ENCODE measurements at places on chromosomes 12 and 14.

DNA sequence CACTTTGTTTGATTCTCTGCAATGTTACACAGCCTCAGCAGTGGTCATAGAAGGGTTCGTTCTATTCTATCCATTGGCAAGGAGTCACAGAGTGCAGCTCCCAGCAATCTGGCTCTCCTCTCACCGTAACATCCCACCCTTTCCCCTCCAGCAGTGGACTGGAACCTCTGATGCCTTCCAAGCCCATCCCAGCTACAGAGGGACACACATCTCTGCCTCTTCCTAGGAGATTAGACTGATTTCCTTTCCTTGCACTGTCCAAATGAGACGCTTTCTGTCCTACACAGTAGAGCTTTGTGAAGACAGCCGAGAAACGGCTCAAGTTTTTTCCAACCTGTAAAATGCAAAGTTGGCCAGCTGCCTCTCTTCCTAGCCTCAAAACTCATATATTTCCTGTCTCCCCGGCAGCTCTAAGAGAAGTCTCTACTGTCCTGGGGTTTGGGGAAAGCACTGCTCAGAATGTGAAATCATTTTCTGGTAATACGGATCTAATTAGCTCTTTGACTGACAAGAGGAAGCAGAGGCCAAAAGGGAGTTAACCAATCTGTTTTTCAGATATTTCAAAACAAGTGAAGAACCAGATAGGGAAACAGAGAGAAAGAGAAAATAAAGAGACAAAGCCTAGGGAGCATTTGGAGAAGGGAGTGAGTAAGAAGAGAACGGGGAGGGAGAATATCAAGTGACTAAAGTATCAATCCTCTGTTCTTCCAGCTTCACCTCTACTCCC, 516 bp downstream of the NINJ2 start:
- DNase-seq: no peak

DNA sequence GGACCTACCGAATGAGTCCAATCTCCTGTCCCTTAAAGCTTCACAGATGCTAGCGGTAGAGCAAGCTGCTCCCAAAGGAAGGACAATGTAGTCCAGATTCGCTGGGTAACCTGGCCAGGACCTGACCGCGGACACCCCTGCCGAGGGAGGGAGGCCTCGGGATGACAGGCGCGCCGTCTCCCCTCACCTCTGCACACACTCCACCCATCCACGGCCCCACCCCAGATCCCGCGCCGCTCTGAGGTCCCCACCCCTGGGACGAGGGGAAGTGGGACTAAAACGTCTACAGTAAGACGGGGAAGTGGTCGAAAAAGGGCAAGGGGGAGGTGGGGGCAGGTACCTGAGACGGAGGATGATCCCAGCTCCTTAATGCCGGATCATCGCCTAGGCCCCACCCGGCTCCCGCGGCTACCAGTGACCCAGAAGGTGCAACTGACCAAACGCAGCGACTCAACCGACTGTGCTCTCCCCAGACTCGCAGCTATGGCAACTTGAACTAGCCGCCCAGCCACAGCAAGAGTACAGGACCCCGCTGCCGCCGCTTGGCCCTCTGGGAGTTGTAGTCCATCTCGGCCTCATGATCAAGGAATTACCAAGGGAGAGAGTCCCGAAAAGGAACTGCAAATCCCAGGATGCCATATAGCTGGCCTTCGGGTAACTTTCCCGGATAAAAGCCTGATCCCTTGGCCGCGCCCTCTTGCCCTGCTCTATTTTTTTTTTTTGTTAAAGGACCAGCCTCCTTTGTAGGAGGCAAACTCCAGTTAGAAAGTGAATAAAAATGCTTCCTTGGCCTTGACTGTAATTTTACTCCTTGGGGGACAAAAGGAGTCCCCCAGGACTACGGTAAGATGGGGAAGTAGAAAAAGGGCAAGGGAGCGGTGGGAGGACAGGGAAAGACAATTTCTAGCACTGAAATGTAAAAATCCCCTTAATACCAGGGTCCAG, at the start of gene CEP128:
TSS of gene CEP128 (minus strand) at position 498 of the 945 bp plus-strand sequence.
- peak; percentile 91 for DNase-seq

DNA sequence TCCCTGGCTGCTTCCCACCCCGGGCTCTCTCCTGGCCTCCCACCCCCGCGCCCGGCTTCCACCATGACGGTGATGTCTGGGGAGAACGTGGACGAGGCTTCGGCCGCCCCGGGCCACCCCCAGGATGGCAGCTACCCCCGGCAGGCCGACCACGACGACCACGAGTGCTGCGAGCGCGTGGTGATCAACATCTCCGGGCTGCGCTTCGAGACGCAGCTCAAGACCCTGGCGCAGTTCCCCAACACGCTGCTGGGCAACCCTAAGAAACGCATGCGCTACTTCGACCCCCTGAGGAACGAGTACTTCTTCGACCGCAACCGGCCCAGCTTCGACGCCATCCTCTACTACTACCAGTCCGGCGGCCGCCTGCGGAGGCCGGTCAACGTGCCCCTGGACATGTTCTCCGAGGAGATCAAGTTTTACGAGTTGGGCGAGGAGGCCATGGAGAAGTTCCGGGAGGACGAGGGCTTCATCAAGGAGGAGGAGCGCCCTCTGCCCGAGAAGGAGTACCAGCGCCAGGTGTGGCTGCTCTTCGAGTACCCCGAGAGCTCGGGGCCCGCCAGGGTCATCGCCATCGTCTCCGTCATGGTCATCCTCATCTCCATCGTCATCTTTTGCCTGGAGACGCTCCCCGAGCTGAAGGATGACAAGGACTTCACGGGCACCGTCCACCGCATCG, 1.8 kb downstream of the KCNA1 start:
- DNase-seq: no peak

DNA sequence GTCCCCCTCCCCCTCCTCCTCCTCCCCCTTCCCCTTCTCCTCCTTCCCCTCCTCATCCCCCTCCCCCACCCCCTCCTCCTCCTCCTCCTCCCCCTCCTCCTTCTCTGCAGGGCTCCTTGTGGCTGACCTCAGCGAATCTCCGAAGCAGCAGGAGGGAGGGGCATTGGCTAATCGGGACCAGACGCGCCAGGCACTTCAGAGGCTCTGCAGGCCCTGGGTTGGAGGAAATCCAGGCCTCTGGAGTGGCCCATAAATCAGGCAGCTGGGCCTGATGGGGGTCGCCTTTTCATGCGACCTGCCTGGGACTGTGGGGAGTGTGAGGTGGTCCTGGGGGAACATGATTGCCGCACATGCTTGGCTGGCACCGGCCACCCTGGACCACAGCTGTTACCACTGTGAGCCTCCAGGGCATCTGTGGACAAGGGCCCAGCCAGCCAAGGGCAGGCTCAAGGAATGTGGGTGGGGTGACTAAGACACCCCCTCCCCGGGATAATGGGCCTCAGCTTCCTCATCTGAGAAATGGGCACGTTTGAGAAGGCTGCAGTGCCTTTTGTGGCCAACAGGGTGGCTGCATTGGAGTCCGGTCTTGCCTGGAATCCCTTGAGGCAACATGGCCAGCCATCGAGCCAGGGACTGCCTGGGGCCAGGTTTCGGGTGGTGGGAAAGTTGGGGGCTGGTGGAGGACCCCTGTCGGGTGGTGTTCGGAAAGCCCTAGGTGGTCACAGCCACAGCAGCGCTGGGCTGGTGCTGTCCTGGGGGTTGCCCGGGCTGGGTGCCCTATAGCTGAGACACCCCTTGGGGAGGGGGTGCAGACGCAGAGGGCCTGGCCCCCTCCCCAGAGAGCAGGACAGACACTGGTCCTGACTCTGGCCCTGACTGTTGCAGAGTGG, 12.0 kb downstream of the KIF26A start:
- DNase-seq: no peak

GRCh38 chr12:62919838-62920237, 15.1 kb downstream of the PPM1H start:
- DNase-seq: no peak

- DNase-seq: peak; percentile 49
These were observed 110.4 kb downstream of the ZFP36L1 start for GRCh38 chr14:68682166-68683103.

GRCh38 chr12:124913474-124914391, 717 bp downstream of the UBC start:
- peak; percentile 94 for DNase-seq

DNA sequence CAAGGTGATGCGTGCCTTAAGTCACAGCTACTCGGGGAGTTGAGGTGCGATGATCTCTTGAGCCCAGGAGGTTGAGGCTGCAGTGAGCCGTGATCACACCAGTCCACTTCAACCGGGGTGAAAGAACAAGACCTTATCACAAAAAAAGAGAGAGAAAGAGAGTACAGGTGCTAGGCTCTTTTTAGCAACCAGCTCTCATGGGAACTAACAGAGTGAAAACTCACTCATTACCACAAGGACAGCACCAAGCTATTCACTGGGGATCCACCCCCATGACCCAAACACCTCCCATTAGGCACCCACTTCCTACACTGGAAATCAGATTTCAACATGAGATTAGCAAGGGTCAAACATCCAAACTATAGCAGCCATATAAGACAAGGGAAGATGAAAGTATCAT, 164.2 kb downstream of the NDUFA12 start:
- no peak for DNase-seq

- DNase-seq: no peak
These were observed 22.6 kb upstream of the PKP2 start for GRCh38 chr12:32918890-32919801.

GRCh38 chr12:7282844-7283243, 21.0 kb upstream of the ACSM4 start:
- DNase-seq: no peak

DNA sequence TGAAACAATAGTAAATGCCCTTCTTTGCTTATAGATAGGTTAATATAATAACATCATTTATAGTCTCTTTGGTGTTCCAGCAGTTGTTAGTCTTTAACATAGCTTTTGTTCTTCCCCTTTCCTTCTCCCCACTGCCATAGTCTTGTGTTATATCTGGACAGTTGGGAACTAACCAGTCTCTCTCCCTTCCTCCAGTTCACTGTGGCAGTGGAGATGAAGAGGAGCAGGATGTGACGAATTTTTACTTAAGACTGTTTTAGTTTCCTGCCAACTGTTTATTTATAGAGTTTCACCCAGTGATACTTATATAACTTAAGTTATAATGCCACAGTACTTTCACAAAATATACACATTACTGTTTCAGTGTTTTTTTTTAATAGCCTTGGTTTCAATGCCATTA, 277.4 kb downstream of the PDZRN4 start:
- DNase-seq: no peak

DNA sequence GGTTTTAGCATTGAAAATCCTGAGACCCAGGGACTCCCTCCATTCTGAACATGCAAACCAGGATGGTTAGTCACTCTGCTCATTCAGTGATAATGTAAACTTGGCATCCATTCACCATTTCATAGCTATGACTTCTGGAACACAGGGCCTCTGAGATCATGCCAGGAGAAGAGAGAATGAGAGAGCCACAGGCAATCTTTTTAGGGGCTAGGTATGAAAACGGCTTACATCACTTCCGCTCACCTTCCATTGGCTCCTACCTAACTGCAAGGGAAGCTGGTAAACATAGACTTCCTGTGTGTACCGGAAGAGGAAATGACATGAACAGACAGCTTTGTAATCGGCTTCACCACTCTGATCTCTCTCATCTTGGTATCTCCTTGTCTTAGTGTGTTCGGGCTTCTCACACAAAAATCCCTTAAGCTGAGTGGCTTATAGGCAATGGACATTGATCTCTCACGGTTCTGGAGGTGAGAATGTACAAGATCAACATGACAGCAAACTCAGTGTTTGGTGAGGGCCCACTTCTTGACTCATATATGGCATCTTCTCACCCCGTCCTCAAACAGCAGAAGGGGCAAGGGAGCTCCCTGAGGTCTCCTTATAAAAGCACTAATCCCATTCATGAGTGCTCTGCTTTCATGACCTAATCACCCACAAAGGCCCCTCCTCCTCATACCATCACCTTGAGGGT, 465.9 kb upstream of the TBX3 start:
- no peak for DNase-seq

- no peak for DNase-seq
These were observed 26.1 kb upstream of the PPP2R5C start for GRCh38 chr14:101735453-101735852.

GRCh38 chr12:1857821-1858220, 37.5 kb downstream of the LRTM2 start:
- DNase-seq: no peak

DNA sequence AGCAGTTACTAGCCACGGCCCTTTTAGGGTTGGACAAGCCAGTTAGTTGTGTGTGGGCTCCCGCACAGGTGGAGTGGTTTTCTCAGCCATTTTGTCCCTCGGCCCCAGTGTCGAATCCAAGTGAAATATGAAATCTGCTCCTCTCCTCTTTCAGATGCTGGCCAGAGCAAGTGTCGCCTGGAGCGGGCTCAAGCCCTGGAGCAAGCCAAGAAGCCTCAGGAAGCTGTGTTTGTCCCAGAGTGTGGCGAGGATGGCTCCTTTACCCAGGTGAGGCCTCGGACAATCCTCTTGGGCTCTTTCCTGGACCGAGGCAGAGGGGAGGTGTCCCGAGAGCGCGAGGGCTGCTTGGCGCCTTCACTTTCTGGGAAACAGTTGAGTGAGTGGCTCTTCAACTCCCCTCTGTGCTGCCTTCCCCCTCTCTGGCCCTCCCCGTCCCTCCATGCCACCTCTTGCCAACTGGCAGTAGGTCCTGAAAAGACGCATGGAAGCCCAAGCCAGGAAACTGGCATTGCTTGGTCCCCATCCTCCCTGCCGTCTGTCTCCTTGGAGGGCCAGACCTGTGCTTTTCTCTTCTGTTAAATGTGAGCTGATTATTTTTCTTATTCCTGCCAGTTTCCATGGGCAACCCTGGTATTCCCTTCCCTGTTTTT, 74.2 kb downstream of the SMOC1 start:
- DNase-seq: no peak

- DNase-seq: no peak
These were observed 42.5 kb downstream of the PRKAB1 start for GRCh38 chr12:119710374-119710964.

- no peak for DNase-seq
These were observed 32.5 kb downstream of the PAWR start for GRCh38 chr12:79658221-79658620.

DNA sequence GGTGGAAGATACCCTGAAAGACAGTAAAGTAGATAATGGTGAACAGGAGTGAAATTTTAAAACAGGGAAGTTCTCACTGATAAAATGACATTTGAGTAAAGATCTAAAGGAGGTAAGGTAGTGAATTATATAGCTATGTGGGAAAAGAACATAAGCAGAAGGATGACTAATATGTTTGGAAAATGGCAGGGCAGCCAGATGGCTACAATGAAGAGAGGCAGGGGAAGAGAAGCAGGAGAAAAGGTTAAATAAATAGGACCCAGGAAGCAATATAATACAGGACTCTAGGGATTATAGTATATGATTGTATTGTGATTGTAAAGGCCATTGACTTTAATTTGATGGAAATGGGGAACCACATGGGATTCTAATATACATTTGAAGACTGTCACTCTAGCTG, 33.0 kb downstream of the SCFD1 start:
- no peak for DNase-seq

GRCh38 chr14:26765768-26766520, 168.1 kb upstream of the NOVA1 start:
- no peak for DNase-seq

DNA sequence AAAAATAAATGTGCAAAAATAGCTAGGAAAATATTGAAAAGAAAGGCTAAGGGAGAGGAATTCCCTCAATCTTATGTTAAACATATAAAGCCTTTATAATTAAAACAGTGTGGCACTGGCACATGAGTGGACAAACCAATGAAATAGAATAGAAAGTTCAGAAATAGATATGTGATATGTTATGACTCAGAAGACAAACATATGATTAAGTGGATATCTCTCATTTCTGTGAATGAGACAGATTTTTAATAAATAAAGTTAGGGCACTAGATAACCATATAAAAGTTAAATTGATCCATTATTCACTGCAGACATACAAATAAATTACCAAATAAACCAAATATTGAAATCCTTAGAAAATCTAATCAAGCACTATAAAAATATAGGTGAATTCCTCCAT, 73.0 kb downstream of the ALG10B start:
- no peak for DNase-seq

GRCh38 chr14:99436247-99437180, 44.1 kb downstream of the SETD3 start:
- DNase-seq: peak; percentile 31
